ENCODE measurements at places on chromosomes 1 and 21.

DNA sequence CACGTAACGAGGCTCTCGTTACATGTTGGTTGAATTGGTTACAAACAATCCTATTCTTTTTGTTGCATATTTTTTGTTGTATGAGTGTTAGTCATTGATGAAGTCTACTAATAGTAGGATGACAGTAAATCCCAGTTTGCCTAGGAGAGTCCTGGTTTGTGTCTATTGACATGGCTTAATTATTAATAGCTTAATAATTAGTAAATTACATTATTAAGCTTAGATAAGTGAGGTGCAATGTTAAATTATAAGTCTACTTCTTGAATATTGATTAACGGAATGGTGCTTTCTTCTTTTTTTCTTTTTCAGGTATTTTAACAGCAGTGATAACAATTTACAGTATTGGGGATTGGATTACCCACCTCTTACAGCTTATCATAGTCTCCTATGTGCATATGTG, 34.5 kb downstream of the ALG6 start:
- no peak for DNase-seq

DNA sequence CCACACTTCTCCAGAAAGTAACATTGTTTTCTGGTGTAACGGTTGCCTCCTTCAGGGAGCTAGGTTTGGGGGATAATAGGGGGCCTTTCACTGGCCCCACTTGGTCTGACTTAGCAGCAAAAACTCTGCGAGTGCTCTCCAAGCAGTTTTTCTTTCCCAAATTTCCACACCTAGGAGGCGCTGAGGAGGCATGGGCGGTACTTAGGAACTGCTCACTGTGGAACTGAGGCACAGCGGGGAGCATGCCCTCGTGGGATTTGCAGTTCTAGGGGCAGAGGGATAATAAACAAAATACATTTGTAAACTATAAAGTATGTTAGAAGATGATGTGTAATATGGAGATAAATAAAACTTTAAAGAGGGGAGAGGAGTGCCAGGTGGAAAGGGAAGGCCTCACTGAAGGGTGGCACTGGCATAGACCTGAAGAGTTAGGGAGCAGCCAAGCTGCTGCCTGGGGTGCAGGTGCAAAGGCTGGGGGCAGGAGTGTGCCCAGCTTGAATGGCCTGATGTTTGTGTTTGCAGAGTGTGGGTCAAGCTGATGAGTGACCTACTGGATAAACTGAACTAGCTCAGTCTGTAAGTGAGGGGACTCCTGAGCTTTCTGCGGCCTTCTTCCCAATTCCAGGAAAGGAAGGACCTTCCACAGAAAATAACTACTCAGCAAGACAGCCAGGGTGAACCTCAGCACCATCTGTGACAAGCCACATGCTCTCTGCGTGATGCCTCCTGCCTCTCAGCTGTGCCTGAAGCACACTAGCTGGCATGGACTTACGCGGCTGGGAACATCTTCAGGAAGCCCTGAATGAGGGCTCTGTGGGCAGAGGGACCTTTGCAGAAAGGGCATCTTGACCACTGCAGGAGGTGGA, 1.9 kb downstream of the EPHX1 start:
- no peak for DNase-seq

- DNase-seq, result no peak
These were observed 17.0 kb downstream of the KDM5B start for GRCh38 chr1:202791077-202791747.

DNA sequence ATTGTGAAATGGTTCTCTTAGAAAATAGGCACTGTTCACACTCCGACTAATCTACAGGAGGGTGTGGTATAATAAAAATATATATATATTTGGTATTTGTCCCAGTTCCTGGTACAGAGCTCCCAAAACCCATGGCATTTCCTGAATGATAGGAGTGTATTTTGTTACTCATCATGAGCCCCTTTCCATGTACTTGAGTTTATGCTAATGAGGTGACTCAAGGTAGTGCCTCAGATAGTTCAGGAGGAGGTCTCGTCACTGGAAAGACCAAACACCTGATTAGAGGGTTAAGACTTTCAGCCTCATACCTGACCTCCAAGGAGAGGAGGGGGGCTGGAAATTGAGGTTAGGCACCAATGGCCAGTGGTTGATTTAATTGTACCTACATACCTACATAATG, 57.9 kb downstream of the TTC3 start:
- DNase-seq, result peak; percentile 49

DNA sequence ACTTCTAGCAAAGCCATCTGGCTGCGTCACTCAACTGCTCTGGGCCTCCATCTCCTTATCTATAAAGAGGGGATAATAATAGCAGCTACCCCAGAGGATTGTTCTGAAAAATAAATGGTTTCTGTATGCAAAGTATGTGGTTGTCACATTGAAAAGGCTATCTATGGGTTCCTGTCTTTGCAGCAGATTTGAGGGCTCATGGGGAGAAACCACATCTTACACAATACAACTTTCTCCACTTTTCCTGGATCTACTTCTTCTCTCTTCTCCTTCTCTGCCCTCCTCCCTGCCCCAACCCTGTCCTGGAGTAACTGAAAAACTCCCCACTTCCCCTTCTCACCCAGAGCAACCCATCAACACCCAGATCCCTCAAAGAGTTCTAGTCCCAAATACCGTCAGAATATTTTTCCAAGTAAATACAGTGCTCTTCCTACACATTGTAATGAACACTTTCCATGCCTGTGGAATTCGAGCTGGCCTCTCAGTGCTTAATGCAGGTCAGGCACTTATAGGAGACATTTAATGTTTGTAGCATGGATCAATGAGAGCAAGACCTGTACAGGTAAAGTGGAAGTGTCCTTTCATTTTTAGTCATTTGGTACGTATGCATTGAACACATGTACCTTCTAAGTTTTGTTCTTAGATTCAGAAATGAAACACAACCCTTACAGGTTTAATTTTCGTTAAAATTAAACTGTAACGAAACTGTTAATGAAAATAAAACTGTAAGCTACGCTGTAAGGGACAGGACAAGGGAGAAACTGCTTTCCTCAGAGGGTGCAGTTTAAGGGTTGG, 131.9 kb downstream of the AK5 start:
- peak; percentile 3 for DNase-seq

DNA sequence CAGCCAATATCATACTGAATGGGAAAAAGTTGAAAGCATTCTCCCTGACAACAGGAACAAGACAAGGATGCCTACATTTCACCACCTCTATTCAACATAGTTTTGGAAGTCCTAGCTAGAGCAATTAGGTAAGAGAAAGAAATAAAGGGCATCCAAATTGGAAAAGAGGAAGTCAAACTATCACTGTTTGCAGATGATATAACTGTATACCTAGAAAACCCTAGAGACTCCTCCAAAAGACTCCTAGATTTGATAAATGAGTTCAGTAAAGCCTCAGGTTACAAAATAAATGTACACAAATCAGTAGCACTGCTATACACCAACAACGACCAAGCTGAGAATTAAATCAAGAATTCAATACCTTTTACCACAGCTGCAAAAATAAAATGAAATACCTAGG, 171.3 kb upstream of the HP1BP3 start:
- no peak for DNase-seq

GRCh38 chr1:12048372-12048771, 14.7 kb upstream of the TNFRSF8 start:
- no peak for DNase-seq

- DNase-seq, result no peak
These were observed 13.2 kb downstream of the ITPKB start for GRCh38 chr1:226725897-226726267.
